ENCODE measurements at places on chromosomes 16 and 17. TPM values are rescaled to one million over a fixed set of nuclear protein-coding genes. Genes with fewer than 3 reads are reported as not detected.

DNA sequence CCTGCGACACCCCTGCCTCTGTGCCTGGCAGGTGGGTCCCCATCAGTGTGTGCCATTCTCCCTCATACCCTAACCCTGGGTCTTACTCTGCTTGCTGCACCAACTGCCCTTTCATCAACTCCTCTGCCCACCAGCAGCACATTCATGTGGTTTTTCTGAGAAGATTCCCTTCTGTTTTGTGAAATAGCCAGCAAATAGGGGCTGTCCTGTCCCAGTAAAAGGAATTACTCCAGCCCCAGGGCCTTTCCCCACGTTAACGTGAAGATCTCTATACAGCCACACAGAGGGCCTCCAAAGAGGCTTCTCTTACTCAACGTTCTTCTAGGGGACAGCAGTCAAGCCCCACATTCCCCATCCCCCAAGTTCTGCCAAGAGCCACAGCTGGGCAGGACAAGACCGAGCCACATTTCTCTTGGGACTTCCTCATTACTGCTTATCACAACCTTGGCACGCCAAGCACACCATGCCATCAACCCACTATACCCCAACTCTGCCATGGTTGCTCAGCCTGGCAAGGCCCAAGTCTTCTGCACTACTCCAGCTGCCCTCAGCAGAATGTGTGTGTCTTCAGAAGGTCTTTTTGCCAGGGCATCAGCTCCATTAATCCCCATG, 18.7 kb upstream of the CCL2 start:
- no peak for DNase-seq

The C17orf50 gene
- not detected for total RNA-seq

The ARHGDIA gene
- total RNA-seq: 77.2 TPM

- DNase-seq: no peak
Measured at GRCh38 chr17:79520167-79521165, 90.4 kb downstream of the RBFOX3 start.

The KCNH4 gene
- total RNA-seq: not detected

GRCh38 chr16:89350701-89351380, 133.3 kb downstream of the ZNF778 start:
- peak; percentile 63 for DNase-seq

GRCh38 chr17:428414-428813, 75.8 kb upstream of the RPH3AL start:
- no peak for DNase-seq

GRCh38 chr16:73054813-73055482, 7.0 kb upstream of the ZFHX3 start:
- peak; percentile 77 for DNase-seq

The CACNG1 gene
- not detected for total RNA-seq

DNA sequence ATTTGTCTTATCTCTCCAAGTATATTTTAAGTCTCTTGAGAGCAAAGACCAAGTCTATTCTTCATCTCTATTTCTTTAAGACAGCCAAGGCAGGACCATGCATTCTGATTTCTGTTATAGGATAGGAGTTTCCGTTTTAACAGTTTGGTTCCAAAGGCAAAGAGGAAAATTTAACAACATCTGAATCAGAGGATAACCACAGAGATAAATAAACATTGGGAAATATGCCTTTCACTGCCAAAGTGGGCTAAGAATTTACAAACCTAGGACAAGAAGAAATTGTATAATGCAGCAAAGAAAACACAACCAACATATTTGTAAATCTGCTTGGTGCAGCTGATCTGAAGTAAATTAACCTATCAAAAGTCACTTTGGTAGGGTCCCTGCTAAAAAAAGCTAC, 37.7 kb downstream of the USP32 start:
- peak; percentile 85 for DNase-seq

DNA sequence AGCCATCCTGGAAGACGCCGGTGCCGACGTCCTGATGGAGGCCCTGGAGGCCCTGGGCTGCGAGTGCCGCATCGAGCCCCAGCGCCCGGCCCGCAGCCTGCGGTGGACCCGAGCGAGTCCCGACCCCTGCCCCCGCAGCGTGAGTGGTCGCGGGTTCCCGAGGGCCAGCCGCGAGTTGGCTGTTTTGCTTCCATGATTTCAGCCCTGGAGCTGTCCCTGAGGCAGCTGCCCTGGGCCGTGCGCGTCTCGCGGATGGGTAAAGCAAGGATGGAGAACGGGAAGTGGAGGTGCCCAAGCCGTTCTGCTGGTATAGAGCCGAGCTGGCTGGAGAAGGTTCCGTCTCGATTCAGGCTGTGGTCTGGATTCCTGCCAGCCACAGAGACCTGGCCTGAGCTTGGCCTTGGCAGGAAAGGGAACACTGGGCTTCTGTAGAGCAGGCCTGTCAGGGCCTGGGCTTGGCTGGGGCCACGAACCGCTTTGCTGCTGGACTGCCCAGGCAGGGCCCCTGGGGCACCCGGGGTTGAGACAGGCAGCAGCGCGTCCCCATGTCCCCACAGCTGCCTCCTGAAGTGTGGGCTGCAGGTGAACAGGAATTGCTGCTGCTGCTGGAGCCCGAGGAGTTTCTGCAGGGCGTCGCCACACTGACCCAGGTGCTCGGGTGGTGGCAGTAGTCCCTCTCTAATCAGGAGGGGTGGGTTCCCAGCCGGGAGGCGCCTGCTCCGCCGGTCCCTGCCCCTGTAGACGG, 941 bp upstream of the MRPS34 start:
- DNase-seq: peak; percentile 24

GRCh38 chr16:73996624-73997339, 299.8 kb upstream of the PSMD7 start:
- DNase-seq: no peak

GRCh38 chr17:40312893-40313667, 4.1 kb downstream of the RARA start:
- no peak for DNase-seq

DNA sequence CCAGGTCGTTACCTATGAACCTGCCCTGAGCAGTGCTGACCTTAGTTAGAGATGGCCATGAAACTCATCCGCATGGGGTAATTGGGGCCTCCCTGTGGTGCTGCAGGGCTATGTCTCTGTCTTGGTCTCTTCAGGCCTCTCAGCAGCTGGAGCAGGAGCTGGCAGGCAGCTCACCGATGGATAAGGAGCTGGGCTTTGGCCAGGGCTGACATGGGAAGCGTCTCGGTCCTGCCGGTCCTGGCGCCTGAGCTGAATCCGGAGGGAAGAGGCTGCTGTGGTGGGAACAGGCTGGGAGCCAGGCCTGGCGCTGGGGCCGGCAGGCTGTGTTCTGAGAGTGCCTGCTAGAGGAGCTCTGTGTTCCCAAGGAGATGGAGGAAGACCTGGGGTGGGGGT, 10.1 kb downstream of the IL32 start:
- no peak for DNase-seq

DNA sequence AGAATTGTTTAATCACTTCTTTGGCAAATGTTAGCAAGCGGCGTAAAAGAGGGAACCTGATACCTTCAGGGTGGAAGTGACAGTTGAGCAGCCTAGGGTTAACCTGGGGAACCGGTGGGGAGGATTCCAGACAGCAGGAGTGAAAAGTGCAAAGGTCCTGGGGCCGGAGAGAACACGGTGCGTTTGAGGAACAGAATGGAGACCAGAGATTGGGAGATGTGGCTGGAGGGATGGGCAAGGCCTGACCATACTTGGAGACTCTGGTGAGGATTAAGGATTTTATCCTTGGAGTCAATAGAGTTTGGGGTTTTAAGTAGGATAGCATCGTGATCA, 2.3 kb upstream of the ZNF500 start:
- DNase-seq: no peak

GRCh38 chr16:73237601-73238000, 189.7 kb upstream of the ZFHX3 start:
- no peak for DNase-seq

- DNase-seq: no peak
Measured at GRCh38 chr17:14622615-14623101, 321.8 kb downstream of the HS3ST3B1 start.

The MT1A gene
- not detected for total RNA-seq

GRCh38 chr16:60230666-60231065, 1496.5 kb upstream of the GOT2 start:
- DNase-seq: no peak
